ENCODE measurements at places on chromosomes 1 and 21.

- DNase-seq = no peak
These were observed 1.5 kb downstream of the KIF1B start for GRCh38 chr1:10211805-10212410.

DNA sequence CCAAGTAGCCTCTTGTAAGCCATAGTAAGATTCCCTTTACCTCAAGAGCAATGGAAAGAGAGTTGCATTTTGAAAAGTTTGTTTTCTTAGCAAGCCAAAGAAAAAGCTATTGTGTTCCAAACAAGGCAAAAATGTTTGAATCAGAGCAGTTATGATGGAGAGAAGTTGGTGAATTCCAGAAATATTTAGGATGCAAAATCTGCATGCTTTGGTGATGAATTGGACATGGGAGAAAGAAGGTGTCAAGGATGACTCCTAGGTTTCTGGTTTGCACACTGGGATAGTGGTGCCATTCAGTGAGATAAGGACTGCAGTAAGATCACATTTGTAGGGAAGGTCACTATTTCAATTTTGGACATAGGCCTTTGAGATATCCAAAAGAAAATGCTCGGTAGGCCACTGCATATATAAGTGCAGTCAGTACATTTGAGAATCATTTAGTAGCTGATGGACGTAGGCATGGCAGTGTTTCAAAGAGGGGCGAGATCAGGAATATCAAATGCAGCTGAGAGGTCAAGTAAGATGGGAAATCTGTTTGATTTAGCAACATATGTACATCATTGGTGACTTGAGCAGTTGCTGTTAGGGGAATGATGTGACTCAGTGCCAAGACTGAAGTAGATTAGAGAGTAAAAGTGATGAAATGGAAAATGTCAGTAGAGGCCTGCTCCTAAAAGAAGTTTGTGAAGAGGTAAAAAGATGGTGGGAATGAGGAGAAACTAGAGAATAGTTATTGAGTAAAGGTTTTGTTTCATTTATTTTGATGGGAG lies 33.9 kb upstream of the GPR25 start:
- DNase-seq = no peak

DNA sequence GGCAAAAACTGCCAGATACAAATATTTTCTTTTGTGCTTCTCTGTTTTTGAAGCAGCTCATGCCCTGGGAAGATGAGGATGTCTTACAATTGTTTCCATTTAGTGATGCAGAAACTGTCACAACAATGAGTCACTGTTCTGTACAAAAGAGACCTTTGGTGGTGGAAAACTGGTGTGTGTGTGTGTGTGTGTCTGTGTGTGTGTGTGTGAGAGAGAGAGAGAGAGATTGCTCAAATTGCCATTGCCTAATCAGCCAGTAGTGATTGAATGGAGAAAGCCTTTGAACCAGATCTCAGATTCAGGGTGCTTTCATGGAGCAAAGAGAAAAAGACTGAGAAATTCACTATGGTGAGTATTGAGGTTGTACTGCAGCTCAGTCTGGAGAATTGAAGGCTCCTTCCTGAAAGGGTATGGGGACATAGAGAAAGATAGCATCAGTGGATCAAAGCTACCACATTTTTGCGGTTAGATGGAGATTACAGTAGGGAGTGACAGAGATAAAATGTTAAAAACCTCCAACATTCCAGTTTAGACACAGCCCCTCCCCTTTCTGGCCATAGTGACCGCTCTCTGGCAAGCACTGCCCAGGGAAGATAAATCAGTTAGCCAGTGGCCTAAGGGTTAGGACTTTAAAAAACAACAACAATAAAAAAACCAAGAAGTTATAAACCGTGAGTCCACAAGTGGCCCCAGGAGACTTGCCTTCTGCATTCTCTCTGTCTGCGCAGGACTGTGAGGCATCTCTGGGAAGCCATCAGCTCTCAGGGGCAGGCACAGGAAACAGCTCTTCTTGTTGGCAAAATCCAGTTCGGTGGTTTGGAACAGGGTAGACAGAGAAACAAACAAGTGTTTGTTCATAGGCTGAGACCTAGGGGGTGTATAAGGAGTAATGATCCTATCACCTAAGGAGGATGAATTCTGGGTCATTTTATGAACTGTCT lies 406.5 kb downstream of the DUSP10 start:
- DNase-seq = no peak

- no peak for DNase-seq
These were observed 19.4 kb downstream of the TRIM67 start for GRCh38 chr1:231181271-231181670.

- DNase-seq = no peak
These were observed 45.9 kb downstream of the MORN1 start for GRCh38 chr1:2345297-2346075.

DNA sequence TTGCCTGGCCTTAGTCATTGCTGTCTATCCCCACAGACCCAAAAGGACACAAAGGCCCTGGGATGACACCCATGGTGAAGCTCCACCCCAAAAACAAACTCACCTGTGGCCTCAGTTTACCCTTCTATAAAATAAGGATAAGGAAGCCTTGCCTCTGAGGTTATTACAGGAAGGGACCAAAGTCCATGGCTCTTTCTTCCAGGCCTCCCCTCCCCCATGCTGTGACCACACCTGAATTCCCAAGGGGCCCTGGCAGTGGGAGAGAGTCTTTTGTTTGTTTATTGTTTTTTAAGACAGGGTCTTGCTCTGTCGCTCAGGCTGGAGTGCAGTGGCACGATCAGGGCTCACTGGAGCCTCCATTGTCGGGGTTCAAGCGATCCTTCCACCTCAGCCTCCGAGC lies 10.5 kb upstream of the TNFRSF25 start:
- no peak for DNase-seq

DNA sequence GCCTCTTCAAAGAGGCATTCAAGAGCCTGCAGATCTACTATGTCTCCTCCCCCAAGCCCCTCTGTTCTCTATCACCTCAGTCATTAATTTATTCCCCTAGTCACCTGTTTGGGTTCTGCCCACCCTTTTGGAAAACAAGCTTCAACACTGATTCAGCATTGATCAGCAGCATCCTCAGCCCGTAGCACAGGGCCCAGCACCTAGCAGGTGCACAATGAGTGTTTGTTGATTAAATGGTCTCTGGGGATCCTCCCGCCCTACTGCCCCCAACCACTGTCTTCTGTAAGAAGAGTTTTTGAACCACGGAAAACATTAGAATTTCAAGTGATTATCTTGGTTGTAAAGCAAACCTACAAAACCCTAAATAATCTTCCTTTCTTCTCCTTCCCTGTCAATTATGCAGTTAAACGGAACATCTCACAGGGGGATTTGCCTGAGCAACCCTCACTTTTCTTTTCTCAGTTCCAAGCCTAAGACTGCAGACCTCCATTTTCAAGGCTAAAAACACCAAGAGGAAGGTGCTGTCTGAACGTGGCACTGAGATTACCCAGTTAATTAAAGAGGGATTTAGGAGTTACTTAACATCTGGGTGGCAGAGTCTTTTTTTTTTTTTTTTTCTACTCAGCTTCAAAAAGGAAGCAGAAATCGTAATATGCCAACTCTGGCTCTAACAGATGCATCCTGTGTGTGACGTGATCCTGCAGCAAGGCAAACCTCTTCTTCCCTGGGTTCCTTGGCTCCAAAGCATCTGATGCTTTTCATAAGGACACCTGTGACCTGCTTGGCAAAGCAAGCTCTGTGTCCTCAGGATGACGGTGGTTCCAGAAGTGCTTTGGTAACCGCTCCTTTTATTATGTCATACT lies 163.0 kb downstream of the KAZN start:
- DNase-seq = no peak

DNA sequence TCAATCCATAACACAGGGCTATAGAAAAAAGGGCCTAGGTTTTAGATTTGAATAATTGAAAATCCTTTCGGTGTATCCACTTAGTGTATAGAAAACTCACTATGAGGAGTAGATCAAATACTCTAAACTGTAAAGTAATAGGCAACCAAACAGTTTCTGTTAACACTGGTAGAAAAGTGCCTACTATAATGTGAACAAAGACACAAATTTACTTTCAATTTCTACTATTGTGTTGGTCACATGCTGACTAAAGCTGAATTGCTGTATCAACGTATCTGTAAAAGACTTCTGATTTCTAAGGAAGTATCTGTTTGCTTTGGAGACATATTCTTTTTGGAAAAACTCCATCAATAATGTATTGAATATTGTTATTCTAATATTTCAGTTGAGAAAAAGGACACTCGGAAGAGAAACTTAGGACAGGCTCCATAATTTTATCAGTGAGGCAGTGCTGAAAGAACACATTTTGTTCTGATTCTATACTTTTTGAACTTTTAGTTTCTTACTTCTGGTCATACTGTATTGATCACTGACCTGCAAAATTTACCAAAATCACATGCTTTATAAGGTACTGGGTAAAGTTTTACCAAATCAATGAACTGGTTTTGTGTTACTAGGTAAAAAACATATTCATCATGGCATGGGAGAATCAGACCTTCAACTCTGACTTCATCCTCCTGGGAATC lies at the start of gene OR2M5:
Gene OR2M5 (plus strand): TSS at position 636 of the 686 bp plus-strand sequence. CDS start 0 bp downstream, at position 636.
- no peak for DNase-seq

DNA sequence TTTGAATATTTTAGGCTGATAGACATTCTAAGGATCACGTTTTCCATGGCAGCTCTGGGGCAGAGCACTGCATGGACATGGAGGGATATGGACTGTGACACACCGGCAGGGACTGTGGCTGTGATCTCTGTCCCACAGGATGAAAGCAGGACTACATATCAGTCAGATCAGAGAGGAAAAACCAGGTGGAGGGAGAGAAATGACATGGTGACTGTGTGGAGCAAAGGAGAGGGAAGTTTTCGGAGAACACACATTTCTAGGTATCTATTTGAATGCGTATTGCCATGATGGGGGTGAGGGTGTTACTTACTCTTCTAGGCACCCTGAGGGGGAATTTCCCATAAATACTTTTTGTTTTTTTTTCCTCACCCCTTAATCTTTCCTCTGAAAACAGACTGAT lies 3.2 kb upstream of the CD1C start:
- DNase-seq = no peak

GRCh38 chr1:208061632-208062031 lies 150.7 kb upstream of the CD34 start:
- DNase-seq = no peak

- no peak for DNase-seq
These were observed 84.4 kb downstream of the NTPCR start for GRCh38 chr1:233034836-233035235.

DNA sequence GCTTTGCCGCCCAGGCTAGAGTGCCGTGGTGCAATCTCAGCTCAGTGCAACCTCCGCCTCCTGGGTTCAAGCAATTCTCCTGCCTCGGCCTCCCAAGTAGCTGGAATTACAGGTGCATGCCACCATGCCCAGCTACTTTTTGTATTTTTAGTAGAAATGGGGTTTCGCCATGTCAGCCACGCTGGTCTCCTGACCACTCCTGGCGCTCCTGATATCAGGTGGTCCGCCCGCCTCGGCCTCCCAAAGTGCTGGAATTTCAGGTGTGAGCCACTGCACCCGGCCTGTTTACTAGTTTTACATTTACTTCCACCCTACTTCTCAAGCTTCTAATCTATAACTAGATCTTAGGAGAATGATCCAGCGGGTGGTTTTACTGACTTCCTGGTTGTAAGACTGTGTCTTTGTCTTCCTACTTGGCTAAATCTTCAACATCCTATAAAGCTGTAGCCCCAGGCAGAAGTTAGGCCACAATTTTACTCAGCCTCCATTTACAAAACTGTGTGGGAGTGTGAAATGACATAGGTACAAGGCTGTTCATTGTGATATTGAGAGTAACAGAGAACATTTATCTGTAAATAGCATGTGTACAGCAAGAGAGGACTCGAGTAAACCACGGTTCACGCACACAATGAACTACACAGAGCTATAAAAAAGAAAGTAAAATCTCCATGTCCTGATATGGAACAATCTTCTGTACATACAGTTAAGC lies 9.6 kb upstream of the POU2F1 start:
- DNase-seq = no peak

- DNase-seq = no peak
These were observed 290.5 kb downstream of the AJAP1 start for GRCh38 chr1:4944911-4945310.

GRCh38 chr1:150613061-150613920 lies 16.1 kb downstream of the ENSA start:
- DNase-seq = peak; percentile 81

GRCh38 chr1:246214708-246215509 lies 292.2 kb downstream of the SMYD3 start:
- DNase-seq = no peak

DNA sequence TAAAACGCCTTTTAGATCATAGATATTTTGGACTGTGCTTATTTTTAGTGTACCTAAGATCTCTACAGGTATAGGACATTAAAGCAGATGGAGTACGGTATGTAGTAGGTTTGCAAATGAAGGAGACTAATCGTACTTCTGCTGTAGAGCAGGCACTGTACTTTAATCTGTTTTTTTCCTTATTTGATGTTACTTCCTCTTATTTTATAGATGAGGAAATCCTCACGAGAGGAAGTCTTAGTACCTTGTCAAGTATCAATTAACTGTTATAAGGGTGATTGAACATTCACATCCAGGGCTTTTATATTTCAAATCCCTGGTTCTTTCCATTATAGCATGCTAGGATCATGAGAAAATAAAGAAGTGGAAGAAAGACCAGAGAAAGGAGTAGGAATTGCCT lies 41.1 kb downstream of the CACHD1 start:
- DNase-seq = no peak

- peak; percentile 2 for DNase-seq
These were observed 116.0 kb downstream of the TTLL7 start for GRCh38 chr1:83882906-83883305.

DNA sequence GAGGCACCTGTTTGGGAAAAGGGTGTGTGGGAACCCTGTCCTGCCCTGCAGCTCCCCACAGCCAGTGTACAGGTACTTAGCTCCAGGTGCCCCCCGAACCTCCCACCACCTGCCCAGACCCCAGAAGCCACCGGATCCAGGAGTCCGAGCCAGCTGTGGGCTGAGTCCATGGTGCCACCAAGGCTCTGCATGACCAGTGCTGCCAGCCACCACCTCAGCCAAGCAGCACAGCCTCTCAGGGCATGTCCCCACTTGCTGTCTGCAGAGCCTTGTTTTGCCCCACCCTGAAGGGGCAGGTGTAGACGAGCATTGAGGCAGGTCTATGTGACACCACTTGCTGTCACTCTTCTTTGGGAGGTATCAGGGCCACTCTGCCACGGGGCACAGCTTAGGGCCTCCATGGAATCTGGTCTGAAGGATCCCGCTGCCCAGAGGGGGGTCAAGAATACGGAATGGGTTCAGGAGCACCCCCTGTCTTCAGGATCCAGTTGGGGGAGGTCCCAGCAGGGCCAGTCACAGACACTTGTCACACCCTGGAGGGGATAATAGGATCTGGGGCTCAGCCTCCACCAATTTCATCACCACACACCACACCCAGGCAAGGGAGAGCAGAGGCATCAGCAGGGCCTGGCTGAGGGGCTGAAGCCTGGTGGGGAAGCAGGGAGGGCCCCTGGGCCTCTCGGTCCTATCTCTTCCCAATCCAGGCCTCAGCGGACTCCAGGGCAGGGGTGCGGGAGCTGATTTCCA lies 27.7 kb downstream of the ARHGEF19 start:
- no peak for DNase-seq

DNA sequence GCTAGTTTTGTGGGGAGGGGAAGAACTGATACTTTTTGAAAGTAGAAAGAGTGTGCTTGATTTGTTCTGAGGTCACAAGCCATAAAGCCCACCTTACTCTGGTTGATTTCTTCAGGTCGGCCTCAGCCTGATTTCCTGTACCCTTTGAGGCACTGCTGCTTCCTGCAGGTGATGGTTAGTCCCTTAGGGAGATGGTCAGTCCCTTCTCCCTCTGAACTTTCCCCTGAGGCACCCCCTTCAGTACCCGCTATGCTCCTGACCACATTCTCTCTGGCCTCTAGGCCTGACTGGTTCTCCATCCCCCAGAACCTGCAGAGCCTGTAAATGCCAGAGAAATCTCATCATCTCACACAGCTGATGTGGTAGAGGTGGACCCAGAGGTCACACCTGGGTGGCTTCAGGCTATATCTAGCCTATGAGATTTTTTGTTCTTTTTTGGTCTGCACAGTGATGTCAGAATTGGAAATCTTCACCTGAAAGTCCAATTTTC lies 15.0 kb upstream of the ID3 start:
- no peak for DNase-seq
